Smooth muscle cell of the pulmonary artery (primary cell): ENCODE measurements at places on chromosomes 11 and 22. TPM values are rescaled to one million over a fixed set of nuclear protein-coding genes. Genes with fewer than 3 reads are reported as not detected.

PHF21B gene
- under 0.01 TPM in 1 of 2 replicates, not detected in the other for total RNA-seq

MPZL3 gene
- total RNA-seq = 0.59 and 1.7 TPM in 2 replicates

MYOD1 gene
- not detected in 2 replicates for total RNA-seq

DBX1 gene
- total RNA-seq = not detected in 2 replicates

MS4A3 gene
- total RNA-seq = not detected in 2 replicates

SLC22A6 gene
- total RNA-seq = not detected in 2 replicates

ANO1 gene
- 3.8 and 11.7 TPM in 2 replicates for total RNA-seq

P2RY2 gene
- total RNA-seq = 0.65 and 0.92 TPM in 2 replicates

ZFTA gene
- total RNA-seq = 17.7 and 19.2 TPM in 2 replicates

INPP5J gene
- total RNA-seq = 0.26 and 0.46 TPM in 2 replicates

PSMA1 gene
- 123 and 129 TPM in 2 replicates for total RNA-seq
